ENCODE measurements at places on chromosomes 4 and X. TPM values are rescaled to one million over a fixed set of nuclear protein-coding genes. Genes with fewer than 3 reads are reported as not detected.

Gene WDFY3
- total RNA-seq: 94.8 TPM

GRCh38 chrX:149979126-149979644 is 40.9 kb upstream of the EOLA2 start:
- DNase-seq: no peak

GRCh38 chr4:123553279-123553678 is 156.7 kb downstream of the SPRY1 start:
- DNase-seq: no peak

GRCh38 chr4:164731827-164732474 is 22.0 kb upstream of the SMIM31 start:
- DNase-seq: peak; percentile 73

DNA sequence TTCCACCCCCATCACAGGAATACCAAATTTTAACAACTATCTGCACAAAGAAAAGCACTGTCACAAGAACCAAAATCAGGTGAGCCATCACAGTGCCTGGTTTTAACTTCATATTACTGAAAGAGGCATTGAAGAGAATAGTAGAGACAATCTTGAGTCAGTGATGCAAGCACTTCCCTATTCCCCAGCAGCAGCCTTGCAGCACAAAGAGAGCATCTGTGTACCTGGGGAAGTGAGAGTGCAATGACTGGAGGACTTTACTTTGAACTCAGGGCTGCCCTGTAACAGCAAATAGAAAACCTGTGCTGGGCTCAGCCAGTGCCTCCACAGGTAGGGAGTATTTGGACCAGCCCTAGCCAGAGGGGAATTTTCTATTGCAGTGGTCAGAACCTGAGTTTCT is 361.8 kb downstream of the TEX13C start:
- no peak for DNase-seq
